ENCODE measurements at places on chromosomes 16 and 17.

DNA sequence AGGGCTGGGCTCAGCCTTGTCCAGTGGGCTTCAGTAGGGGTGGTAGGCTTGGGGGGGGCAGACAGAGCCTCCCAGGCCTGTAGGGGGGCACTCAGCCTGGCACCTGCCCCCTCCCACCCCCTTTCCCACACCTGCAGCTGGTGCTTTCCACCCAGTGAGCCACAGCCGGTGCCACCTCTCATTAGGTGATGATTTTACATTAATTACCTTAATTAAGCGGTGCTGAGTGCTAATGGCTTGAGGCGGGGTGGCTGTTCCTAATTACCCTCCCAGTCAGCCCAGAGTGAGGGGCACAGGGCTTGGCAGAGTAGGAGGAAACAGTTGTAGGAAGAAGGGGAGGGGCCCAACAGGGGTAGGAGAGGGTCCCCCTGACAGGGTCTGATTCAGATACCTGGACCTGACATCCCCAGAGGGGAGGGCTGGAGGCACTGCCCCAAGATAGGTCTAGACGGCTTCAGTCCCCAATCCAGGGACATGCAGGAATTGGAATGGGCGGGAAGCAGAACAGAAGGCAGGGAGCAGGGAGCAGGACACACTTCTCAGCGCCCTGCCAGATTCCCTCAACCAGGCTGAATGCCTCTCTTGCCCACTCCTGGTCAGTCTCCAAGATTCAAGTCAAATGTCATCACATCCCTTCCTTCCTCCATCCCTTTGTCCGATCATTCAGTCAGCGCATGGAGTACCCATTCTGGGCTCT lies 26.5 kb upstream of the PHF12 start:
- DNase-seq, result no peak

DNA sequence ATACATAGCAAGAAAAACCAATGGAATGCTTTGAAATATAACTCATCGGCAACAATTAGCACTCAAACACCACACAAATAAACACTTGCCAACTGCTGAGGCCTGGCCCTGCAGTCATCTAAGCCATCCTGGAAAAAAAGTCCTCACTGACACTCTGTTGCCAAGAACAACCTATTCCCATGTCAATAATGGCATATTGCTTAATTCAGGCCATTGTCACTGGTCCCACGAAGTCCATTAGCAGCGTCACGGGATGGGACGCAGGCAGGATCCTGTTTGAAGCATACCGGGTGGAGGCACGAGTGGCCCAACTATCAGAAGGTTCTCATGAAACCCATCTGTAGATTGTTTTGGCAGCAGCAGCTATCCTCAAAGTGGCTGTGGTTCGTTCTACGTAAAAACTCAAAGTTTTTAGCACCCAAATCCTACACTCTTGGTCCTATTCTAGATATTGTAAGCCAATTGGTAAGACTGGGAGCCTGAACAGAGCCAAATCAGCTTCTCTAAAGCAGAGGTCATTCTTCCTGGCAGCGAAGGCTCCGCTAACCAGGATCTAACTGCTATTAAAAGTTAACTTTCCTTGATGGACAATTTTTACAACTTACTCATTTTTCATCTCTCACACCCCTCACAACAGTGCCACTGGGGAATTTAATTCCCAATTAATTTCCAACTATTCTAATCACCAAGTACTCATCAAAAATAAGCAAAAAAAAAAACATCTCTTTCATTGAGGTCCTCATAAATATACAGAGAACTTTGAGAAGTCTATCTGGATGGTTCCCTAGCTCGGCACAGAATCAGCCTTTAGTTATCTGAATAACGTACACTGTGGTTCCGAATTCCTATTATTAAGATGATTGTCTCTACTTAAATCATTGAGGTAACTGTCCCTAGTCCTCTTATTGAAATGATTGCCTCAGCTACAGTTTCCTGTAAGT lies 91.5 kb downstream of the ZFHX3 start:
- no peak for DNase-seq

- no peak for DNase-seq
These were observed 13.0 kb downstream of the PIP4K2B start for GRCh38 chr17:38786372-38786771.

DNA sequence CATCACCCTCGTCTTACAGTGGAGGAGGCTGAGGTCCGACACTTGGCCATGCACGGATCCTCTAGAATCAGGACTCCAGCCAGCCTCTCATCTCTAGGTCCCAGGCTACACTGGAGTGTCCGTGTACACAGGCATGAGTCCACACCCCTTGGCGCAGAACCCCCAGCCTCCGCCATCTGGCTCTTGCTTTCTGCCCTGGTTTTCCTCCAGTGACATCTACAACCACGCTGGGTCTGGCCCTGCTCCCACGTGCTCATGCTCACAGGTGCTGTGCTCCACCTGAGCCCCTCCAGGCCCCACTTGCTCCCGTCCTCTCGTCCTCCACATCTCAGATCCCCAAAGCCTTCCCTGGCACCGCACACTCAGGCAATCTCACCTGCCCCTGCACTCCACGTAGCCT lies 260.8 kb downstream of the ENGASE start:
- DNase-seq, result no peak

DNA sequence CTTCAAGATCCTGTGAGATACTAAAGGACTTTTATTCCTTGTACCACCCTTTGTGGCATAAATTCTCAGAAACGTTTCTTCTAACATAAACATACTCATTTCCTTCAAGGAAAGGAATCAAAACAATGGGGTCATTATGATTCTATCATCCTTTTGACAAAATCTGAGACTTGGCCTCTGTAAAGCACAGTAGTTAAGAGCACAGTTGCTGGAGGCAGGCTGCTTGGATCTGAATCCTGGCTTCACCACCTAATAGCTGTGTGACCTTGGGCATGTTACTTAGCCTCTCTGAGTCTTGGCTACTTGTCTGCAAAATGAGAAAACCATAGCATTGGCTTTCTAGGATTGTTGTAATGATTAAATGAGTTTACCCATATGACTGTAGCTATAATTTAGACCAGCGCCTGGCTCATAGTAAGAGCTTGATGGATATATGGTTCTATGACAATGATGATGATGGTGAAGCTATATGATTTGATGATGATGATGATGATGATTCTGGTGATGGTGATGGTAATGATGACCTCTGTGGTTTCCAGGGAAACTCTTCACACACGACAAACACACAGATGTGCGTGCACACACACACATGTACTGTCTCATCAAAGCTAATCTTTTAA lies 6.1 kb upstream of the KRT31 start:
- DNase-seq, result no peak

DNA sequence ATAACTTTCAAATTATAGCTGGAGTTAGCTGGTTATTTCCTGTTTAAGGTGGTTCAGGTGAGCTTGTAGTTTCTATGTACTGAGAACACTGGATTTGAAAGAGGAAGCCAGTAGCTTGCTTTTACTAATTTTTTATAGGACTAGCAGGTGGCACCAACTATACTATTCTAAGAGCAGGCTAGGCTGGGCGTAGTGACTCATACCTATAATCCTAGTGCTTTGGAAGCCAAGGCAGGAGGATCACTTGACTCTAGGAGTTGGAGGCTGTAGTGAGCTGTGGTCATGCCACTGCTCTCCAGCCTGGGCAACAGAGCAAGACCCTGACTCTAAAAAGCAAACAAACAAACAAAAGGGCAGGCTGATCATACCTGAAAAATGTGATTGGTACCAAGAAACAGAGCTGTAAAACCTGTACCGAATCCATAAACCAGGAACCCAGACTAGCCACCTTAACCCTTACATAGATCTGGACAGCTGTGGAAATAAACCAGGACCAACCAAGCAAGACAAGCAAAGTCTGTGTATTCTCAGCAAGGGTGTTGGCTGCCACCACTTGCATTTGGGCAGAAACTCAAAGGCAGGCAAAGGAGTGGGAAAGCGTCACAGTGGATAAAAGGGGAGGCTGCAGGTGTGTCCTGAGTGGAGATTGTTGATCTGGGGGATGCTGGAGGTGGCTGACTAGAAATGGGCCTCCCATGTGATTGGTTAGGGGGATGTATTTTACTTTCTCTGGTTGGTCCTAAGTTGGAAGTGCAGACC lies 36.3 kb downstream of the SLC47A1 start:
- no peak for DNase-seq

DNA sequence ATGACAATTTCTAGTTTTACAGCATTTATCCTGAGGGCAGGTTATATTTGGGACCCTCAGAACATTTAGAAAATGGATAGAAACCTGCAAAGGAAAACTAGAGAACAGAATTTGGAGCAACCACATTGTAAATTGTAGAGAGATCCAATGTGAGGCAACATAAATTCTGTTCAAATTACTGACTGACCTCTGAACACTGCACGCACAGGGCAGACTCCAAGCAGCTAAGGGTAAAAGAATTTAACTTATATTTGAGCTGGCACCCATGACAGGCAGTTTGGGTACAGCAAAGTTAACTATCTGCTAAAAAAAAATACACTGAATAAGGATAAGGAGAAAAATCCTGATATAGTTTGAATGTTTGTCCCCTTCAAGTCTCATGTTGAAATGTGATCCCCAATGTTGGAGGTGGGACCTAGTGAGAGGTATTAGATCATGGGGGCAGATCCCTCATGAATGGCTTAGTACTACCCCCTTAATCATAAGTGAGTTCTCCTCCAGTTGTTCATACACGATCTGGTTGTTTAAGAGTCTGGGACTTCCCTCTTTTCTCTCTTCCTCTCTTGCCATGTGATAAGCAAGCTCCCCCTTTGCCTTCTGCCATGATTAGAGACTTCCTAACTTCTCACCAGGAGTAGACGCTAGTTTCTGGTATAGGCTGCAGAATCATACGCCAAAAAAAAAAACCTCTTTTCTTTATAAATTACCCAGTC lies 75.7 kb downstream of the FBXL20 start:
- DNase-seq, result no peak

- DNase-seq, result no peak
These were observed 469.9 kb downstream of the HS3ST4 start for GRCh38 chr16:26161461-26162180.

DNA sequence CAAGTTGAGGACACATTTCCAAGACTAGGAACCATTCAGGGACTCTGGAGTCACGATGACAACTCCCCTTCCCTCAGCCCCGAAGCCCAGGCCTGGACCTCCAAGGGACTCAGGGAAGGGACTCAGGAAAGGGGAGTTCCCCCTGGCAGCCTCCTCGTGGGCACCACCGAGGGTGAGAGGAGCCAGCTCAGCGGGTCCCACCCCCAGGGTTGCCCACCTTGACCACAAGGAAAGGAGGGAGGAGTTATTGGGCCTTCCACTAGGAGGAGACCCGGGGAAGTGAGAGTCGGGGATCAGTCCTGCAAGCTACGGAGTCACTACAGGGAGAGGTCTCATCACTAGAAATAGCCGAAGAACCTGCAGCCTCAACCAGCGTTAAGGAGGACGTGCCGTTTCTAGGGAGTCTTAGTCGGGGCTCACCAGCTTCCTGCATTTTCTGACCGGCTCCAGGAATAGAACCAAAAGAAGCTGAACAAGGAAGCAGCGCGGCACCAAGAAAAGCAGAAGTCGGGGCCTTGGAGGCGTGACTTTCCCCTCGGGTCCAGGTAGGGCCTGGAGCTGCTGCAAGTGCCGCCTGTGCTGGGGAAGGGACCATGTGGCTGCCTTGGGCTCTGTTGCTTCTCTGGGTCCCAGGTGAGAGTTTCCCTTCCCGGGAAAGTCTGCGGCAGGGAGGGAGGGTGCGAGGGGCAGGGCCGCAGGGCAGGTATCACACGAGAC lies at the start of gene CD300A:
Gene CD300A (plus strand): TSS at position 524 of the 717 bp plus-strand sequence. CDS start 70 bp downstream, at position 594.
- no peak for DNase-seq

- DNase-seq, result peak; percentile 59
These were observed 54.7 kb downstream of the CBFA2T3 start for GRCh38 chr16:88922114-88922825.

DNA sequence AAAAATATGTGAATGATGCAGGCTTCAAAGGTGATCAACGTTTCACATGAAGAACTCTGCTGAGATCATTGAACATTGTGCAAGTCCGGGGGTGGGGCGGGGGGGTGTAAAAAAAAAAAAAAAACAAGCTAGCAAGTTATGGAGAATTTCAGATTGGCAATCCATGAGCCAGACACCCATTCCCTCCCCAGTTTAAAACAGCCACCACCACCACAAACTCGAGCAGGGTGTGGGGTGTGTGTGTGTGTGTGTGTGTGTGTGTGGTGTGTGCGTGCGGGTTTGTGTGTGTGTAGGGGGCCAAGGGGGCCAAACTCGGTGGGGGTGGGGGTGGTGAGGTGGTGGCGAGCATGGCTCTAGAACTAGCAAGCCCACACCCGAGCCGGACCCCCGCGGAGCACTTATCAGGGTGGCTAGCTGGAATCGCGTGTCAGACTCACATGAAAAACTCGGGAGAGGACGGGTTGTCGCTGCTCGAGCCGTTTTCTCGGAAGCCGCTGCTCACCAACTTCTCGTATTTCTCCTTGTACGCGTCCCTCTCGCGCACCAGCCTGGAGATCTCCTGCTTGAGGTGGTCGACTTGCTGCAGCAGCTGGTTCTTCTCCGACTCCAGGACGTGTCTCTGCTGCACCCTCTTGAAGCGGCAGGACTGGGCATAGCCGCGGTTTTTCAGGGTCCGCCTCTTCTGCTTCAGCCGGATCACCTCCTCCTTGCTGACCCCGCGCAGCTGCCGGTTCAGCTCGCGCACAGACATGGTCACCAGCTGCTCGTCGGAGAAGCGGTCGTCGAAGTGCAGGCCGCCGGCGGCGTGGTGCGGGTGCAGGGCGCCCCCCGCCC lies 2.0 kb downstream of the MAF start:
- DNase-seq, result peak; percentile 30

DNA sequence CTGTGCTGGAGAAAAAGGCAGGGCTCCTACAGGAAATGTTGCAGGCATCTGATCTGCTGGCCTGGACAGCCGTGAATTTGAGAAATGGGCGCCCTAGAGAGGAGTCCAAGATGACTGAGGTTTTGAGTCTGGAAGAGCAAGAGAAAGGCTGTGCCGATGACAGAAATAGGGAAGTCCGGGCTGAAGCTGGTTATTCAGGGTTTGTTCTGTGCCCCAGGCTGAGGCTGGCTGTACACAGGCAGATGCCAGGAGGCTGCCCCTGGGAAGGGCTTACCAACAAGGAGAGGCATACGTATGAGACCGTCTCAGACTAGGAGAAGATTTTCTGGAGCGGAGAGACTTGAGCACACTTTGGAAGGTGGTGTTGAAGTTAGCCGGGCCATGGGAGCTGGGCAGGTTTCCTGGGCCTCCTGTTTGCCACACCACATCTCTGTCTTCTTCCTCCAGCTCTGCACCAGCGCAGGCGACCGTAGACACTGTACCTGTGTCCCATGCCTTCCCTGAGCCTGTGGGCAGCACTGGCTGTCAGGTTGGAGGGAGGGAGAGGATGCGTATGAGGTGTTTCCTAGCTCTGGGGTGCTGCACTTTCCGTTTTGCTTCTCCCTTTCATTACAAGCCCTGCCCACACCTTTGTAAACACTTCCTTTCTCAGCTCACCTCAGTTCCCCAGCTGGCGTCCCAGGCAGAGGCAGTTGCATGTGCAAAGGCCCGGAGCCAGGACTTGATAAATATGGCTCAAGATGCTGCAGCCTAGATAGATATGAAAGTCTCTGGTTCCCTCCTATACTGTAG lies 80.8 kb downstream of the SPECC1 start:
- no peak for DNase-seq

- DNase-seq, result no peak
These were observed 143.7 kb upstream of the GNAO1 start for GRCh38 chr16:56047307-56048234.

- no peak for DNase-seq
These were observed 17.0 kb upstream of the ANKFN1 start for GRCh38 chr17:56136301-56136700.

Measured in EL (cell line).